ENCODE measurements at places on chromosomes 3 and 15.

DNA sequence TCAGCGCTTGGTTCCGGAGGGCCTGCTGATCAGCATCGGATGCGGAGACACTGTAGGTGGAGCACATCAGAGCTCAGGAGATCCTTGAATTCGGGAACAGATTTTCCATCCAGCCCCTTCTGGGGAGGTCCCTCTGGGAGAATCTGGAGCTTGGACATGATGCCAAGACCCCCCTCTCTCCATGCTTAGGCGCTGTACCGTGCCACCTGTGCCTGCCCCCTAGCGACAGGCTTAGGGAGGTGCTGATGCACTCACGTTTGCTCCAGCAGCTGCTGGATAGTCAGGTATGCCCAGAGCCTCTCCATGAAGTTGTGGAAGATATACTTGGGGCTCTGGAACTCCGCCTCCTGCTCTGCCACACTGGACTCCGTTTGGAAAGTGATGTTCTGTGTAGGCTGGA is 9.7 kb downstream of the ITIH4 start:
- peak; percentile 54 for DNase-seq

DNA sequence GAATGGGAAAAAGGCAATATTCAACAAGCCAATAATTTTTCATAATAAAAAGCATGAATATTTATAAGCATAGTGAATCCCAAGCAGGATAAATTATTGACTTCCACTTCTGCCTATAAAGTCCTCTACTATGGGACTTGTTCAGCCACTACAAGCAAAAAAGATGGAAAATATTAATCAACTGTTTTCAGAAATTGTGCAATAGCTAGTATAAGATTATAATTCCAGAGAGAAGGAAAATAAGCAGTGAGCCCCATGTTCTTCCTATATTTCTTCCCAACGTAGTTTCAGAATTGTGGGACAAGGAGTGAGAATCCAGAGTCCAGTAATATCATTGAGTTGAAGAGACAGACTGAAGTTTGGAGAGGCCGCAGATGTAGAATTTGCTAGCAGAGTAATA is 24.3 kb downstream of the SGO1 start:
- no peak for DNase-seq

GRCh38 chr3:62414786-62415185 is 41.4 kb upstream of the FEZF2 start:
- no peak for DNase-seq

GRCh38 chr3:4864503-4864902 is 114.7 kb upstream of the BHLHE40 start:
- DNase-seq, result no peak

GRCh38 chr3:107421170-107421792 is 44.0 kb downstream of the CCDC54 start:
- peak; percentile 25 for DNase-seq
